ENCODE measurements at places on chromosomes 7 and 10.

- DNase-seq, result no peak
Observed at GRCh38 chr7:64878684-64879083, 24.4 kb upstream of the ZNF273 start.

GRCh38 chr10:119306514-119306951, 99.2 kb downstream of the GRK5 start:
- DNase-seq, result peak; percentile 28

DNA sequence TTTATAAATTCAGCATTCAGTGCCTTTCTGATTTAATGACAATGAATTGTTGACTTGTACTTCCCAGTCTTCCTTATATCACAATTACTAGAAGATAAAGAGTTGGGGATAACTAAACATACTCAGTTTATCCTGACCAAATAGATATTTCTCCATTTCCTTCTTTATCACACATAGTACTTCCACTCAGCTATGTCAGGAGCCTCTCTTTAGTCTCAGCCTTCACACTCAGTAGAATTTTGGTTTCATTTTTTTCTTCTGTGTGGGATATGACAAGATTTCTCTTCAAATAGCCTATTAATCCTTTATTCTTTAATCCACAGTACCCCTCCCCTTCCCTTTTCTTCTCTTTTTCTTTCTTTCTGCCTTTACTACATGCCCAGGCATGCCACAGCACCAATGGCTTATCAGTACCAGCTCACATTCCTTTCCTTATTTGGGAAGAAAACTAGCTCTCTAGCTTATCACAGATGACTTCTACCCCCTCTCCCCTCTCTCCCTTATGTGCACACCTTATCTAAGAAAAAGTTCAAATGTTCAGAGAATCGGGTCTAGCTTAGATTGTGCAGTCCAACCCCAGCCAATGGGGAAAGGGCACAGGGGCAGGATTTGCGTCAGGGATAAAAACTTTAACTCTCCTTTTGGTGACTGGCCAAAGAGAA, 109.0 kb downstream of the PHF14 start:
- no peak for DNase-seq

- no peak for DNase-seq
Observed at GRCh38 chr7:44961844-44962482, 16.9 kb downstream of the MYO1G start.

DNA sequence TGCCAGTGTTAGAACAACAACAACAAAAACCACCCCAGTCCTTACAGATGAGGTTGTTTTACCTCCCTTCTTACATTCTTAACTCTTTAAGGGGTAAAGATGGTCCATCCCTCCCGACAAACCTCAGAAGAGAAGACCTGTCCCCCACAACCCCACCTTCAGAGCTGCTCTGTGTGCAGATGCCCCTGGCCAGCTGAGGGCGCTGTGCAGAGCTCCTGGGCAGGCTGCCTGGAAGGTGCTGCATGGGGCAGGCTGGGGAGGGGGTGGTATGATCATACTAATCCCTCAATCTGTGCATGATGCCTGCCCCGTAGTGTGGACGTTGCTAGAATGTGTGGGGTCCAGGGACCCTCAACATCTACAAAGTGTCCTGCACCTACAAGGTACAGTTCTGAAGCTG, 387.1 kb downstream of the INHBA start:
- DNase-seq, result no peak

- DNase-seq, result no peak
Observed at GRCh38 chr10:93501650-93502049, 5.2 kb downstream of the CEP55 start.

- no peak for DNase-seq
Observed at GRCh38 chr10:47415520-47416304, 31.6 kb upstream of the ZNF488 start.

GRCh38 chr10:110918269-110918642, 724 bp downstream of the BBIP1 start:
- peak; percentile 45 for DNase-seq

GRCh38 chr7:68417659-68418058, 1180.6 kb upstream of the AUTS2 start:
- DNase-seq, result no peak

- no peak for DNase-seq
Observed at GRCh38 chr10:23413629-23414089, 25.2 kb upstream of the OTUD1 start.

GRCh38 chr7:139111811-139112301, 2.3 kb upstream of the ZC3HAV1 start:
- DNase-seq, result no peak

DNA sequence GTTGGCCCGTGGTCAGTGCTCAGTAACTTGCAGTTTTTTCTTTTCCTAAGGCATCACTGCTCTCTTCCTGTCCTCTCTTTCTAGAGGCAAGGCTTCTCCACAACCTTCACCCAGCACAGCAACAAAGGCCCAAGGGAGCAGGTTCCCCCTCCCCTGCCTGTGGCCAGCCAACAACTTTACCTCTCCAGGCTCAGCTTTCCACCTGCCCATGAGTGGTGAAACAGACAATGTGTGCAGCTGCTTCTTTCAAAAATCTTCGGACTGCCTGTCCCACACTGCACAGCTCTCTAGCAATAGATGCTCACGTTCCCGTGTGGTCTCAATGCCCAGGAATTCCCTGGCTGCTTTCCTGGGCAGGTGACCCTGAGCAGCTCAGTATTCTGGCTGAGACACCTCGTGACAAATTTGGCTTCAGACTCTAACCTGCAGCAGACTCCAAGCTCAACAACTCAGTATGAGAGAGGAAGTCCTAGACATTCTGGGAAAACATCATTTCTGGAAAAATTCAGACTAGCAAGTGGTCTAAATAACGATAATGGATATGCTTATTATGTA, 28.9 kb upstream of the TMEM72 start:
- DNase-seq, result no peak

GRCh38 chr10:11164803-11165590, 147.3 kb downstream of the CELF2 start:
- DNase-seq, result no peak

GRCh38 chr7:7178081-7178480, 4.3 kb upstream of the C1GALT1 start:
- DNase-seq, result no peak

DNA sequence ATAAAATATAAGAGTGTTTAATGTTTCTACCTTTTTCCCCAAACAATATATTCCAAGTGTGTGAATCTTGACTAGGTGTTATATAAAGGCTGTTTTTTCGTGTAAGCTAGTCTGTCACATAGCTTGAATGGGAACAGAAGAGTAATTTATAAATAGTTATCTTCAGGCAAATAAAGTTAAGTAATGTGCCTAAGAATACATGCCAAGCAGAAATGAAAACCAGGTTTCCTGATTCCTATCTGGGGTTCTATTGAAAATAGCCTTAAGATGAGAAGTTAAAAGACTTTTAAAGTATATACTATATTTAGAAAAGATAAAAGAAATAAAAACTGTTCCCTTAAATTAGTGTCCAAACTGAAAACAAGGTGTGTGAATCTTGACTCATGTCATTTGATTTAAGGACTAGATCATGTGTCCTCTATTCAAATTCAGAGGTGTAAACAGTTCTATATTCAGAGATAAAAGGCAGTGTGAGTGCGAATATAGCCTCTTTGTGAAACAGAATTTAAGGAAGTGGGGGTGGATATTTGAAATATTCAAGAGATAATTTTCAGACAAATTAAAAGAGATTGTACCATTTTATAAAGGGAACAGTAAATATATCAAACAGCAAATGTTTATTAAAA, 247.5 kb downstream of the THSD7A start:
- no peak for DNase-seq

DNA sequence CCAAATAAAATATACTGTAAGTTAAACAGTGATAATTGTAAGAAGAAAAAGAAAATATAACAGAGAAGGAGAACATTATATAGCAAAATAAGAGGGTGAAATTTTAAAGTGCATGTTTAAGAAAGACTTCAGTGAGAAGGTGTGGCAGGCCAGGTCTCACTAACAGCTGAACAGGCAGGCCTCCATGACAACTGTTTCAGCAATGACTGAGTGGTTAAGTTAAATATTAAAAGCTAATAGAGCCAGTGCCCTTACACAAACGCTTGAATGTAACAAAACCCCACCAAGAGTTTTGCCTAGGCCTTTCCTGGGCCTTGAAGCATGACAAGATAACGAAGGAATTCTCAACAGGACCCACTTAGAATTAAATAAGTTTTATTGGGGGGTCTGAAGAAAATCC, 32.6 kb downstream of the CFAP43 start:
- no peak for DNase-seq

DNA sequence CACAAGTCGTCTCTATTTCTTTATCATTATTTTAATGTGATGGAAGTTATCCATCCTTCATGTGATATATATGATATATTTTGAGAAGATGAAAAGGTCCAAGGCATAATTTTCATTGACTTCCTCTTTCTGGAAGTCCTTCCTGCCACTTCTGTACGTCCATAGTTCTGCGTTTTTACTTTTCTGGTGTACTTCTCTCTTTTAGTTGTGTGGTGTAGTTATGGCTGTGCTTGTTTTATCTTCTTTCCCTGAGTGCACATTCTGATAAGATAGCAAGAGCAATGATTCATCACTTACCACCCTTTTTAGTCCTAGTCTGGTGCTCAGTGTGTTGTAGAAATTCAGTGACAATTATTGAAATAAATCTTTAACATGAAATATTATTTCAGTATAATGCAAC, 231.3 kb upstream of the FERD3L start:
- no peak for DNase-seq

DNA sequence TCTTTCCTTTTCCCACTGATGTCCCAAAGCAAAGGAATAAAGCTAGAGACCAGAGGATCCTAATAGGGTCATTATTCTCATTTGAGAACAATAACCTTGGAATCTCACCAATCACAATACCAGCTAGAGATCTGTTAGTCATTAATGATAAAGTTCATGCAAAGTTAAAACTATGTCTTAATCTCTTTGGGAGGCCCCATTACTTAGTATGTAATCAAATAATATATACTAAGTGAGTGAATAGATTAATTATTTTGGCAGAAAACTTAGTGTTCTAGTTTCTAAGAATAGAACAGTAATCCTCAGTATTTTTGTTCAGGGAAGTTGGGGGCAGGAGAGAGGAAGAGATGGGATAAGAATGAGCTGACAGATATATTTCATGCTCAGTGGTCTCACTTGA, 227.2 kb downstream of the MTERF1 start:
- no peak for DNase-seq

DNA sequence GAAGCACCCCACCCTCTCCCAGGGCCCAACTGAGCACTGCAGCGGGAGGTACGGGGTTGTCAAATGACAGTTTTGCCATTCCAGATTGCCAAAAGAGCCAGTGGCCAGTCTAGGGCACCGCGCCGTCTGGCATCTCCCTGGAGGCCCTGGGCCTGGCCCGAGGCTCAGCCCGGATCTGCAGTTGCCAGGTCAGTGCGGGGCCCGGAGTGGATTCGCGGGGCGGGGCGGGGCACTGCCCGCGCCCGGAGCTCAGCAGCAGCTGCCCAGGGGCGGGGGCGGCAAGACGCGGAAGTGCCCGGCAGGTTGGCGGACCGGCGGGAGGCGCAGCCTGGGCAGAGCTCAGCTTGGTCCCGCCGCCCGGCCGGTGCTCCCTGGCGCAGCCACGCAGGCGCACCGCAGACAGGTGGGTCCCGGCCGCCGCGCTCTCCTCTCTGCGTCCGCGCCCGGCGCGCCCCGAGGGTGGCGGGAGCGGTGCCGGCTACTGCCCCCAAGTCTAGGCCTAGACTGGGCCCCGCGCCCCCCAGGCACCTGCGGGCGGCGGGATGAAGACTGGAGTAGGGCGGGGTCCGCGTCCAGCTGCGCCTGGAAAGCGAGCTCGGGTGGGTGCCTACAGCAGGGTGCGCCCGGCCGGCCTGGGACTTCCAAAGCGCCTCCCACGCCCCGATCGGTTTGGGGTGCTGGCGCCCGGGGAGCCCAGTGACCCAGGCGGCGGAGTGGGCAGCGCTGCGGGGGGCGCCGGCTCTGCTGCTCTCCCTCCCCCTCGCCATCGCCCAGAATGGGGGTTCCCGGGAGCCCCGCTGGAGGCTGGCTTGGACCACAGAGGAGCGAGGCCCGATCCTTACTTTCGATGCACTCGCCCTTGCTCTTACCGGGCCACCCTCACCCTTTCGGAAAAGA, at the start of gene IRF5:
Gene IRF5, plus strand, starts transcription at position 281 of the 897 bp plus-strand sequence. CDS start 4,155 bp downstream, outside the sequence.
- no peak for DNase-seq

DNA sequence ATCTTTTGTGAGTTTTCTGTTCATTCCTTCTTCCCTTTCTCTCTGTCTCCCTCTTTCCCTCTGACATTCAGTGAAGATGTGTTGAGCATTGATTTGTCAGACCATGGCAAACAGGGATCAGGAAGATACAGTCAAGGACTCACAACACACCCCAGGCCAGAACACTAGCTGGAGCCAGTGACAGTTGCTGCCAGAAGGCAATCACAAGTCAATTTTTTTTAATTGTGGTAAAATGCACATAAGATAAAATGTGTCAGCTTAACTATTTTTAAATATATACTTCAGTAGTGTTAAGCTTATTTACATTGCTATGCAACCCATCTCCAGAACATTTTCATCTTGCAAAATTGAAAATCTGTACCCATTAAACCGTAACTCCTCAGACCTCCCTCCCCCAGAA, 62.6 kb downstream of the TEX36 start:
- DNase-seq, result no peak

DNA sequence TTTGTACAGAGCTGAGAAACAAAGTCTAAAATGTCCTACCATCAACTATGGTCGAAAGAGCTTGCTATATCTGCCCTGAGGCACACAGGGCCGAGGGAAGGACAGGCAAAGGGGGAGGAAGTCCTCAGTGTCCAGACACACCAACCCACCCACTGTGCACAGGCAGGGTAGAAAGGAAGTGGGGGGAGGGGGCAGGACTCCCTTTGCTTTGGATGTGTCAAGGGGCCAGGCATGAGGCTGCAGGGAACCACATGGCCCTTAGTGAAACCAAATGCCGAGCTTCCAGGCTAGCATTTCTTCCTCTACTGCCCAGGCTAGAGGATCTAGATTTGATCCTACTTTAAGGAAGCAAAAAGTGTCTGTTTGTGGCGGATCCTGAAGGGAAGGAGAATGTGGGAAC, 28.6 kb downstream of the KCNH2 start:
- DNase-seq, result no peak

DNA sequence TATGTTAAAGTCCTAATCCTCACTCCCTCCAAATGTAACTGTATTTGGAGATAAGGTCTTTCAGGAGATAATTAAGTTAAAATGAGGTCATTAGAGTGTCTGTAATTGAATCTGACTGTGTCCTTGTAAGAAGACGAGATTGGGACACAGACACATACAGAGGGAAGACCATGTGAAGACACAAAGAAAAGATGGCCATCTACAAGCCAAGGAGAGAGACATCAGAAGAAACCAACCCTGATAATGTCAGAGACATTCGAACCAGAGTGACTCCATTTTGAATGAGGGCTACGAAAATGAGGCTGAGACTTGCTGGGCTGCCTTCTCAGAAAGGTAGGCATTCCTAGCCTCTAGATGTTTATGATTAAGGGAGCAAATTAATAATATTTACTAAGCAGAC, 542 bp upstream of the SAMD9L start:
- DNase-seq, result no peak

GRCh38 chr10:5446390-5446926, 34.1 kb downstream of the NET1 start:
- peak; percentile 57 for DNase-seq

GRCh38 chr10:122301055-122301810, 30.1 kb downstream of the BTBD16 start:
- DNase-seq, result no peak
